ENCODE measurements at places on chromosomes 2 and 18.

GRCh38 chr2:145846982-145847381 is 1327.1 kb upstream of the ZEB2 start:
- no peak for DNase-seq

- no peak for DNase-seq
Observed at GRCh38 chr2:69454976-69455375, 17.7 kb upstream of the NFU1 start.

DNA sequence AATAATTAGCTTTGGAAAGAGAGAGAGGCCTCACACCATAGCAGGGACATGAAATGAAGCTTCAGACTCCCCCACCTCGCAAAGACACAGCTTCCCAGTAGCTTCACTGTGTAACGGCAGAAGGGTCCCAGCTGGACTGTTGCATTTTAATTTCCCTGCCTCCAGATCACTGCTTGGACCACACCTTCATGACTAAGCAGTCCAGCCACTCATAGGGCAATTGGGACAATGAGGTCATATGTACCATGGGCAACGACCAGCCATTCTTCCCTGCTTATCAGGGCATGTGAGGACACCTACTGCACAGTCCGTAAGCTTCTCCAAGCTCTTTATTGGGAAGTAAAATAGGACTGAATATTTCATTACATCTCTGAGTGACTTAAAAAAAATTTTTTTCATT is 183.0 kb downstream of the MREG start:
- no peak for DNase-seq

- DNase-seq = no peak
Observed at GRCh38 chr2:147365622-147366021, 479.2 kb upstream of the ACVR2A start.

GRCh38 chr2:56266761-56267414 is 83.1 kb downstream of the CCDC85A start:
- no peak for DNase-seq

DNA sequence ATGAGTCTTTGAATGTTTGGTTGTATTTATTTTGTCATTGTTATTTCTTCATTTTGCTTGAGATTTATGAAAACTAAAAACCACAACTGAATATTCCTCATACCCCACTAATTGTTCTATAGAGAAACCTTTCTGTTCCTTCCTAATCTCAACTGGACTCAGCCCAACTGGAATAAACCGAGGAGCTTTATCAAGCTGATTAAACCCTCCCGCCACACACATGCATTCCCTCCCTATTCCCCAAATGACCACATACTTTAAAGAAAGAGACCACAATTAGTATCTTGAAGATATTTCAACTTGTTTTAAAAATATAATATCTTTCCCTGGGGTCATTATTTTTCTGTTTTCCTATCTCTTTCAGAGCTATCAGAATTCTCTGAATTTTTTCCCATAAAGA is 107.5 kb downstream of the OSR1 start:
- no peak for DNase-seq

GRCh38 chr2:194253528-194254259 is 1403.3 kb upstream of the SLC39A10 start:
- no peak for DNase-seq

DNA sequence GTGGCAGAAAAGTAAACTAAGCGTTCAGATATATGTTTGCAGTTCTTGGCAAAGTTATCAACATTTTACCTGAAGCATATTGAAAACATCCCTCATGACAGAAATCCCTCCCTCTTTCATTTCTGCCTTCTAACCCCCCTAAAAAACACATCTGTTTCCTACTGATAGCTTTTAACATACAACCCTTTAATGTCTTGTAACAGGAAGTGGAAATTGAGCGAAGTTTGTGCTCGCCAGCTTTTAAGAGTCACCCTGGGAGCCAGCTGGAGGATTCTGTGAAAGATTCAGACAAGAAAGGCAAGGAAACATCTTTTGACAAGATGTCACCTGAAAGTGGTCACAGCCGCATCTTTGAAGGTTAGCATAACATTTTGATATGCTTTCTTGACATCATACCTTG is 247.4 kb downstream of the XIRP2 start:
- no peak for DNase-seq

DNA sequence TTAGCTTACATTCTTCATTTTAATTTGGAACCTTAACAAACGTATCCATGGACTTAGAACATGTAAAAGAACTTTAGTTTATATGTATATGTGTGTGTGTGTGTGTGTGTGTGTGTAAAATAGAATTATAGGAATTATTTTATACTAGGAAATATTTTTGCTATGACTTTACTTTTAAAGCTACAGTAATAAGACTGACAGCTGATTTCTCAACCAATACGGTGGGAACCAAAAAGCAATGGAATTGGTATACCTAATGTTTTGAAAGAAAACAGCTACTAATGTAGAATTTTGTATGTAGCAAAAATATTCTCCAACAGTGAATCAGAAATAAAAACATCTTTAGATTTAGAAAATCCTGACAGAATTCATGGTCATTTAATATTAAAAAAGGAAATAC is 146.5 kb upstream of the ARL4C start:
- DNase-seq = no peak

GRCh38 chr2:126947103-126947429 is 48.4 kb downstream of the TEX51 start:
- DNase-seq = no peak

DNA sequence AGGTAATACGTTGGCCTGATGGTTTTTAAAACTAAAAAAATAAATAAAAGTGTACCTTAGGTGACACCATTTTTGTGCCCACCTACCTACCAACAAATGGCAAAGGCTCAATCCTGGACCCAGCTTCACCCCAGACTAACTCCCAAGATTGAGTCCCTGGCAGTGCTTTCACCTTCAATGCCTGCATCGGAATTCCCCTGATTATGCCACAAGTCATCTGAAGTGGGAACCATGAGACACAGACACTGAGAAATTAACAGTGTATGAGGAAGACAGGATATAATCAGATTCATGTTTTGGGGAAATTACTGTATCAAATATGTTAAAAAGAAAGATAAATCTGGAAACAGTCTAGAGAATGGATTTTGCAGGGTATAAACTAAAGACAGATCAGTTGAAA is 41.6 kb downstream of the ZBTB14 start:
- no peak for DNase-seq

DNA sequence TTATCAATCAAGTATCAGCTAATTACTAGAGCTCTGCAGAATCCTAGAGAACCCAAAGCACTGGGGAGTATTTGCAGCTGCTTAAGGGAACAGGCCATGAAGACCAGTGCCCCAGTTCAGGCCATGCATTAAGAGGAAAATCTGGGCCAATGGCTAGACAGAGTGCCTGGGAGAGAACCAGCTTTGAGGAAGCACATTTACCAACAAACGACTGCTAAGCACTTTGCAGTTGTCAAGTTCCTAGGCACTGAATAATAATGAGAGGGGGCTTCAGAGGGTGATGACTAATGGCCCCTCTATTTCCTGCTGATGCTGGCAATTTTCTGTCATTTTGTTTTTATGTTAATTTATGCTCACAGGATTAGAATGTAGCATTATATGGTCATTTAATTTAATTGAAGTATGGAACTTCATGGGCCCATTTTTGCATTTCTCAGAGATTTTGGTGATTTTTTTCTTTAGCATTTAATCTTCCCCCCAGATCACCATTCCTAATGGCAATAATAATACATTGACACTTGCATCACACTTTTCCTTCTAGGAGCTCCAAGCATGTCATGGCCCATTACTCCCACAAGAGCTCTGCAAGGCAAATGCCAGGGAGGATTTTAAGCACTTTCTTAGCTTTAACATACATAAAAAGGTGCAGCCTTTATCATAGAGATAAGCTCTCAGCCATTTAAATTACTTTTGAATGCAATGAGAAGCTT is 147.7 kb upstream of the SPATS2L start:
- no peak for DNase-seq

GRCh38 chr2:8593243-8593642 is 88.6 kb upstream of the ID2 start:
- no peak for DNase-seq

GRCh38 chr2:235206980-235207579 is 255.3 kb downstream of the SH3BP4 start:
- no peak for DNase-seq

DNA sequence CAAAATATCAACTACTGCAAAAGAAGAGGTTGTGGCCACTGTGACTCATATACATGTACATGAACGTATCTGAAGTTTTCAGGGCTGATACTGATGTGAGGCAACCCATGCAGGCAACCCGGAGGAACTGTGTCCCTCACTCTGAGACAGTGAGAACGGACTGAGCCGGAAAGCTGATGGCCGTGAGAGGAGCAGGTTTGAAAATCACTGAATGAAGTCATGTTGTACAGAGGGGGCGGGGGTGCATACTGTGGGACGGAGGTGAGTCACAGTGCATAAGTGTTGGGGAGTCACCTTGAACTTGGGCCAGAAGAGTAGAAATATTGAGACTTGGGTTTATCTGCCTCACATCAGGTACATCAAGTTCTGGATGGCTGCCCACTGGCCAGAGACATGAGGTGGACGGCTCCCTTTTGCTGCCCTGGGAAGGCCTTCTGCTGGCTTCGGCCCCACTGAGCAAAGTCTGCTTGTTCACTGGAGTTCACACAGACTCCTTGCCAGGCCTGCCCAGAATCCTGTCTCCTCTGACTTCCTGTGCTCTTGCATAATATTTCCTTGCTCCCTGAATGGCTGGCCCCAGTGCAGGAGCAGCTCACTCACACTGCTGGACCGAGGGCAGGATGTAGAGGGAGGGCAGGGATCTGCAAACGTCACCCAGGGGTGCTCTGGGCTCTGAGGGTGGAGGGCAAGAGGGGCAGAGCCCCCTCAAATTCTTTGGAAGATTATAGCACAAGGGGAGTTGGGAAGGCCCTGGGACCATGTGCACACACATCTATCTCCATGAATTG is 18.1 kb downstream of the EPAS1 start:
- no peak for DNase-seq

Measured in stimulated activated CD8-positive, alpha-beta memory T cell treated with anti-CD3 and anti-CD28 coated beads, Interleukin-2, amount 100 ng/mL, for 1 hour (primary cell).